ENCODE measurements at places on chromosomes 7 and 10.

GRCh38 chr10:34137955-34138354, 677.1 kb downstream of the PARD3 start:
- DNase-seq = no peak

- DNase-seq = no peak
Measured at GRCh38 chr7:22319424-22320403, 37.2 kb downstream of the RAPGEF5 start.

DNA sequence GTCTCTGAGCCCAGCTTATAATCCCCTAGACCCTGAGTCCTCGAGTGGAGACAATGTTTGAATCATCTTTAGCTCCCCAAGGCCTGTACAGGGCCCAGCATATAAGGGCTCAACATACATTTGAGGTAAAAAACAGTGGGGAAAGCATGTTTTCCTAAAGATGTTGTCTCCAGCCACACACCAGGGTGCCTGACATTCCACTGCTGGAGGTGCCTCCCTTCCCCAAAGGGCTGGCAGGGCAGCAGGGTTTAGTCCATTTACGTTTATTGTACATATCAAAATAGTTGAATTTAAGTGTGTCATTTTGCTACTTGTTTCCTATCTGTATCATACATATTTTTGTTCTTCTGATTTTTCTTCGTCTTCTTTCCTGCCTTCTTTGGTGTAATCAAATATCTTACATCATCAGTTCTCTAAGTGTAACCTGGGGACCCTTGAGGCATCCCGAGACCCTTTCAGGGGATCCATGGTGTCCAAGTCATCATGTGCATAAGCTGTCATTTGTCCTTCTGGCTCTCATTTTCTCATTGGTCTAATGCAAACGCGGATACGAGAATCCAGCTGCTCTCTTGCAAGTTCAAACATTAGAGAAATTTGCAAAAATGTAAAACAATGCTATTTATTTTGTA, 101.6 kb downstream of the PDGFA start:
- no peak for DNase-seq

GRCh38 chr10:10869592-10869991, 148.1 kb upstream of the CELF2 start:
- DNase-seq = peak; percentile 3

DNA sequence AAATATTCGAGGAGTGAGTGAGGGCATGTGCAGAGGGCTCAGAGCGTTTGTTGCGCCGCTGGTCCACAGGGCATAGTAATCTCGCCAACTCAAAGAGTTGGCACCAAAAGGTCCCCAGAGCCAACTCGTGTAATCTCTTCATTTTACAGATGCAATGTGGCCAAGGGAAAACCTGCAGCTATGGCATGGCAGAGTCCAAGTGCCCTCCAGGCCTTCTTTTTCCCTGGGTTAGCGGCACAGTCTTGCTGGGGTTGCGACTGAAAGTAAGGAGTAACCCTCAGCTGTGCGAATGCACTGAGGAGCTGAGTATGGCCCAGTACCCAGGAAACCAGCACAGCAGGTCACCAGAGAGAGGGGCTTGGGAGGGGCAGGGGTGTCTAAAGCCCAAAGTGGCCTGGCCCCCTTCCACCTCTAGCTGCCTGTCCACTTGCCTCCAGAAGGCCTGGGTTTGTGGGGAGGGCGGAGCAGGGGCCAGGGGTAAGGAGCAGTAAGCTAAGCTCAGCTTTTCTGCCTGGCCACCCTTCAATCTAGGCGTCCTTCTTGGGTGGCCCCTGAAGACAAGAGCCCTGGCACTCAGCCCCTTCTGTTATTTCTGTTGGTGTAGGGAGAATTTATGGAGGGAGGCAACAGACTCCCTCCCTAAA, 3.3 kb upstream of the GAD2 start:
- DNase-seq = no peak

DNA sequence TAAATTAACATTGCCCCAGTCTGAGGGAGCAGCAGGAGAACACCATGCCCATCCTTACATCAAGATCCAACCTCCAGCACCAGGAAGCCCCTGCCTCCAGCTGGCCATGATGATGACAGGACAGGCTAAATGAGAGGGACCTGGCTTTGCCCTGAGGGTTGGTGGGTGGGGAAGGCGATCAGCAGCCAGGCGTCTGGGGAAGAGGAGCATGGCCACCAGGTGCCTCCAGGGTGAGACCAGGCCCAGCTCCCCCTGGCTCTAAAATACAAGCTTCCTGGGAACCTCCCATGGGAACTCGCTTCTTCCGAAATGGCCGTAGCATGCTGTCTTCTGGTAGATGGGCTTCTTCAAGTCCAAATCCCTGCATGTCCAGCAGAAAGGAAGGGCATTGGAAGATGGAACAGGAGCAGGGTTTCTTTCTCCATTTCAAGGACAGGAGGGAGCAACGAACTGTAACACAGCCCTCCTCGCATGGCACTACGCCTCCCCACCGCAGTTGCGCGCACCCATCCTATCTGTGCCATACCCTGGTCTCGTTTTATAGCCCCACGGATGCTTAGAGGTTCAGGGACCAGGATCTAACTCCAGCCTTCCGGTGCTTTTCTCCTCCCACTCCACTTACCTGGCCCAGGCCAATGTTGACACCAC, 15.8 kb downstream of the MAT1A start:
- DNase-seq = no peak

- DNase-seq = peak; percentile 83
Measured at GRCh38 chr7:101363734-101364374, 1.2 kb downstream of the COL26A1 start.

DNA sequence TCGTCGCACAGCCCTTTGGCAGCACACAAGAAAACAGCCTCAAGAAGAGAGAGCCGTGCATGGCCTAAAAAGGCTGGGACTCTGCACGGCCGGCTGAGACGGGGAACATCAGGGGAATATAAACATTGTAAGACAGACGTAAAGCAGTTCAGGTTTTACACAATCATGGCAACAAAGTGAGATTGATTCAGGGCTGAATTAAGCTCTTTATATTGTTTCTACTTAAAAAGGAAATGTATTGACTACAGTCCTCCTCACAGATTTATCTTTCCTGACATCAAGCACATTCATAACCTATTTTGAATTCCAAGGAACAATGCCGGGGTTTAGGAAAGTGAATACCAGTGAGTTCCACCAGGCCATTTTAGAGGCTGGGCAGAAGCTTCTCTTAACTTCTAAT, 25.2 kb downstream of the SORBS1 start:
- no peak for DNase-seq

Measured in activated T-cell treated with anti-CD3 and anti-CD28 coated beads, Interleukin-2, amount 50 U/mL, for 72 hours (primary cell).